ENCODE measurements at places on chromosomes 2 and 18.

DNA sequence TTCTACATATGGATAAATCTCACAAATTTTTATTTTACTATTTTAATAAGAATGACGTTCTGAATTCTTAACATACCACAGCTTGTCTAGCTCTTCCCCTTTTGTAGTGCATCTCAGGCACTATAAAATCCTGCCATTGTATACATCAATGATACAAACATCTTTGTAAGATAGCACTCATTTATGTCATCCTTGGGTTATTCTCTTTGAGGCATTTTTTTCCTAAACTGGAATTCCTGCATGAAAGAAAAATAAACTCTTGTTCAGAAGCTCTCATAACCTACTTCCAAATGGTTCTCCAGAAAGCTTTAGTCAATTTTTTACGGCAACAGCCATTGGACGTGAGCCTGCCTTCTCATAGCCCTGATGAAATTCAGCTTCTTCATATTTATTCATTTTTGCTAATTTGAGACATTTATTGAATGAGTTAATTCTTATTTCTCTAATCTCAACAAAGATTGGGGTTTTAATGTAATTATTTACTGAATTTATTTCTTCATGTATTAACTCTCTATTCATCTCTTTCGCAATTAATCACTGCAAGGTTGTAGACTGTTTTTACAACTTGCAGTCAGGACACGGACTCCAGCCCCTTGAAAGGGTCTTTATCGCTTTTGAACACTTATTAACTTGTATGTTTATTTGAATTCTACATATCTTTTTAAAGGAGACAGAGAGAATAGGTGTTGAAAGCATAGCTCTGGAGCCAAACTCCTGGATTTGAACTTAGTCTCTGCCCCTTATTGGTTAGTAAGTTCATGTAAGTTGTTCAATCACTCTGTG is 57.6 kb upstream of the PARD3B start:
- no peak for DNase-seq

GRCh38 chr2:15801439-15801838 is 138.9 kb upstream of the MYCN start:
- DNase-seq, result no peak

- DNase-seq, result no peak
Observed at GRCh38 chr18:29307231-29307630, 1130.3 kb upstream of the CDH2 start.

- no peak for DNase-seq
Observed at GRCh38 chr18:59172664-59173249, 33.1 kb downstream of the SEC11C start.

DNA sequence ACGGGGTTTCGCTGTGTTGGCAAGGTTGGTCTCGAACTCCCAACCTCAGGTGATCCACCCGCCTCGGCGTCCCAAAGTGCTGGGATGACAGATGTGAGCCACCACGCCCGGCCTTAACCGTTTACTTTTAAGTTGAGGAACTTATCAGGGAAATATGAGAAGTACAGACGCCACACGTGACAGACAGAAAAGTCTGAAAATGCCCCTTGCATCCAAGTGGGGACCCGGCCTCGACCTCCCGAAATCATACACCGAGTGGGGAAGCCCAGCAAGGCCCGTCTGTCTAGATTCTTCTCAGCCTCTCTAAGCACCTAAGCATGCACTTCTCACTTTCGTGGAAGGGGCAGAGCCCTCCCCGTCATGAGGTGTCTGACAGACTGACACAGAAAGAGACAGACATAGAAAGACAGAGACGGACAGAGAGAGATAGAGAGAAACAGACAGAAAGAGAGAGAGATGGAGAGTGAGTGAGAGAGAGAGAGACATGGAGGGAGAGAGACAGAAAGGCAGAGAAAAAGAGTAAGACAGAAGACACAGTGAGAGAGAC is 107.3 kb upstream of the ANKRD30BL start:
- DNase-seq, result no peak

DNA sequence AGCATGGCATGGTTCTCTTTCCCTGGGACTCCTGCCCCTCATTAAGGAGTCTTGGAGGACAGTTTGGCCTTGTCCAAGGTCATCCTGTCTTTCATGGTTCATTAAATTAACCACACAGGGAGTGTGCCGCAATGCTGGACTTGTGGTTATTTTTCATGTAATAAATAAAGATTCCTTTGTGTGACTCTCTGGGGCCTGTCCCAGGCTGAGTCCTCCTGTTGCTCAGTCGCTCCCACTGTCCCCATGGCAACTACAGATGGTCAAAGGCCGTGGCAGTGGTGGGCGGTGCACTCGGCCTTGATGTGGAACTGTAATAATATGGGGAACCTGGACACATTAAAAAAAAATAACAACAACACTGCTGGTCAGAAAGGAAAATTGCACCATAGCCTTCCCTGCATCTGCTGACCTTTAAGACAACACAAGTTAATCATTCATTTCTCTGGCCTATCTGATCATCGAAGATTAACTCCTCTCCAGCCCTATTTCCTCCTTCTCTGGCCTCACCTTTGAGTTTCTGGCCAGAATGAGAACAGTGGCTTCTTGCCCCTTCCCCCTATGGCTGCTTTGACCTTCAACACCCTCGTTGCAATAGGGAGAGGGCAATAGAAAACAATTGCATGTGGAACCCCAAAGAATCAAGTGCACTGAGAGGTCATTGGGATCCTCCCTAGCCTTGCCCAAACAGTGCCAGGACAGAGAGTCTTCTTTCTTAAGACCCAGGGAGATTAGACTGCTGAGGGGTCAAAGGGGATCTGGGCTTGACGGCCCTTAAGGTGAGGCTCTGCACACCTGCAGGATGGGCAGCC is 44.7 kb downstream of the PSD4 start:
- no peak for DNase-seq

DNA sequence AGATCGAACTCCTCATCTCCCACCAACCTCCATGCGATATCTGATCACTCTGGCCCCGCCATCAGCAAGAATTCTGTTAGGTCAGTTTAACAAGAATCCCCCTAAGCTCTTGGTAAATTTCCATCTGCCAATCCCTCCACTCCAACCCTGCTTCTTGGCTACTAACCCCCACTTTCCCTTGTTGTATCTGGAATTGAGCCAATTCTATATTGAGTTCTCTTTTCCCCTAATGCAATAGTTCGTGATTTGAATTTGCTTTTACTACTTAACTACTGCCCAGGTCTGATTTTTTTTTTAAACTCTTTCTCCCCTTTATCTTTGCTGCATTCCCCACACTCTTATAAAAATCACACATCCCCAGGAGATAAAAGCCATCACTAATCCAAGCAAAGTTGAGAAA is 159.3 kb upstream of the STK17B start:
- no peak for DNase-seq

DNA sequence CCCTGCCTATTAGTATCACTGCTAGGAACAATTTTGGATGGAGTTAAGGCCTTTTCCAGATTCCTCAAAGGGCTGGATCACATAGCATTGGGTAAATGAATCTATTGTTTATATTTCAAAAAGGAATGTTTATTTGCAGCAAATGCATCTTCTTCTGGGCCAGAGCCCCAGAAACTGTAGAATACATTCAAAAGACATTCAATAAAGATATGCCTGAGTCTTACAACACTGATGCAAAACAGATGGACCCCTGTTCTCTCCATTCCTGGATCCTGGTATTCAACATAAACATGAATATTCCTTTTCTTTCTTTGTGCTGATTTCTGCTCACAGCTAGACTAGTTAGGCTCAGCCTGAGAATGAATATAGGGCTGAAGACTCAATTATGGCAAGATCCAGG is 227.2 kb upstream of the KLHL29 start:
- DNase-seq, result no peak

DNA sequence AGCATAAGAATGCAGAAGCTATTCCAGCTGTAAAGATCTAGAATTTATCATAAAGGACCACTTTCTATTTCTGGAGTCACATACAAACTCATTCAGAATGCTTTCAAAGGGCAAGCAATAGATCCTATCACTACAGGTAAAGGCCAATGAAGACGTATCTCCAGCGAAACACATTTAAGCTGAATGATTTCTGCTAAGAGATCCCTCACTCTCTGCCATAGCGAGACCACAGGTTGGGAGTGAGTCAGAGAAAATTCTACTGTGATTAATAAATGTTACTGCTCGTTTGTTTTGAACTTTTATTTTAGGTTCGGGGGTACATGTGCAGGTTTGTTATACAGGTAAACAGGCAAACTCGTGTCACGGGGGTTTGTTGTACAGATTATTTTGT is 72.5 kb upstream of the NFU1 start:
- no peak for DNase-seq

DNA sequence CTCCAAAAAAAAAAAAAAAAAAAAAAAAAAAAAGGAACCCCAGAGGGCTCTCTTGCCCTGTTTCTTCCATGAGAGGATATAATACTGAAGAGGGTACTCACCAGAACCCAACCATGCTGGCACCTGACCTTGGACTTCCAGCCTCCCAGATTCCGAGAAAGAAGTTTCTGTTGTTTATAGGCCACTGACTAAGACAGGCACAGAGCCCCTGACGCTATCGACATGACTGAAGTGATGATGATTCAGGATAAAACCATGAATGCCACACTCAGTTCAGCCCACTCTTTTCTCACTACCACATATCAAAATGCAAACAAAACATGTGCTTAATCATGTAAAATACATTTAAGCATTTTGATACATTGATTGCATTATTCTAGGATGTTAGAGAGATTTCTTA is 66.1 kb upstream of the CDCA7 start:
- no peak for DNase-seq

DNA sequence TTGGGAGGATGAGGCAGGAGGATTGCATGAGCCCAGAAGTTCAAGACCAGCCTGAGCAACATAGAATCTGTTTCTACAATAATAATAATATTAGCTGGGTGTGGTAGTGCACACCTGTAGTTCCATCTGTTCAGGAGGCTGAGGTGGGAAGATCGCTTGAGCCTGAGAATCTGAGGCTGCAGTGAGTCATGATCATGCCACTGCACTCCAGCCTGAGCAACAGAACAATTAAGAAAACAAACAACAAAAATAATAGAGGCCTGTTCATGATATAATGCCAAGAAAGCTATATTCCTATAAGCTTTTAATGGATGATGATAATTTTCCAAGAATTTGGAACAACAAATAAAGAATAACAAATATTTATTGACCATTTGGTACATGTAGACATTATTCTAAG is 6.9 kb upstream of the CCBE1 start:
- no peak for DNase-seq

DNA sequence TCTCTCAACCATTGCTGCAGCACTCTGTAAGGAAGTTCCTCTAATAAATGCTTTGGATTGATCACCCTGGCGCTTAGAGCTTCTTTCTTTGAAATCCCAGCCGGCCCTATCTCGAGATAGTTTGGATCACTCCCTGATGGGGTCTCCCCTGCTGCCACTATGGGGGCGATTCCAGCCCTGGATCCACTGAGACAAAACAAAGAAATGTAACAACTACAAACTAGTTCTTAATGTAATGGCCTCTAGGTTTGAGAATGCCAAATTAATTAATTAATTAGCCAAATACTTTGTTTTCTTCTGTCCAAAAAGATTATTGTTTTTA is 15.2 kb downstream of the SRSF7 start:
- no peak for DNase-seq

GRCh38 chr2:200324362-200324761 is 17.9 kb downstream of the SPATS2L start:
- no peak for DNase-seq

DNA sequence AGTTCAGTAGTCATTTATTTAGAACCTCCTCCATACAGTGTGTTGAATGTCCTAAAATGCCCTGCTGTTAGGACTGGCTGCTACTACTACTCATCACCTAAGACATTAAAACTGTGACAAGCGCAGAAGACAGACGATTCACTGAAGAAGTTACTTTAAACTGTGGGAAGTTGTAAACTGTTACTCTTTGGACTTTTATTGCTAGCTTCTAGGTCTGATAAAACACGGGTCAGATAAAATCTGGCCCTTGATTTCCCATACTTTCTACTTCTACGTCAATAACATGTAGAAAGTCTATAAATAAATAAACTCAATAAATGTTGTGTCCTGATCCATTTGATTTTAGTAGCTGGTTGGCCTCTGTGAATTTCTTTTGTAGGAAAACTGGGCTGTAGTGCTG is 113.4 kb downstream of the ICA1L start:
- DNase-seq, result no peak

GRCh38 chr2:38394903-38395341 is 17.8 kb upstream of the ATL2 start:
- no peak for DNase-seq

GRCh38 chr2:74179063-74179865 is 585 bp upstream of the MOB1A start:
- no peak for DNase-seq

GRCh38 chr18:70233974-70234373 is 28.5 kb upstream of the RTTN start:
- DNase-seq, result no peak

GRCh38 chr18:52311331-52311730 is 28.7 kb upstream of the DCC start:
- no peak for DNase-seq

GRCh38 chr2:7281231-7282201 is 364.3 kb downstream of the RNF144A start:
- DNase-seq, result no peak

- DNase-seq, result peak; percentile 53
Observed at GRCh38 chr18:51110073-51110797, 80.2 kb downstream of the SMAD4 start.

DNA sequence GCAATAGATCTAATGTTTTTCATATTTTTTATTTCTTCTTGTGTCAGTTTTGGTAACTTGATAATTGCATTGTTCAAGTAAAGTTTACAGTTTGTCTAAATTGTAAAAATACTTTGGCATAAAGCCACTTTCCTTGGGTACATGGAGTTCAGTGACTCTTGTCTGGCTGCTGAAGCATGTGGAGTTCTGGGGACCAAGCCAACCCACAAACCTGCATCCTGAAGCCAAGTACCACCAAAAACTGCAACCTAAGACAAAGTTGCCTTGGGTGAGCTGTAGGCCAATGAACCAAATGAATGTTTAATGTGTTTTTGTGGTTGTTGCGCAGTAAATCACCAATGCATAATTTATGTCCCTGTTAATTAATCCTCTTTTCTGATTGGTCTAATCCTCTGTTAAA is 872.6 kb downstream of the BCL11A start:
- DNase-seq, result no peak

DNA sequence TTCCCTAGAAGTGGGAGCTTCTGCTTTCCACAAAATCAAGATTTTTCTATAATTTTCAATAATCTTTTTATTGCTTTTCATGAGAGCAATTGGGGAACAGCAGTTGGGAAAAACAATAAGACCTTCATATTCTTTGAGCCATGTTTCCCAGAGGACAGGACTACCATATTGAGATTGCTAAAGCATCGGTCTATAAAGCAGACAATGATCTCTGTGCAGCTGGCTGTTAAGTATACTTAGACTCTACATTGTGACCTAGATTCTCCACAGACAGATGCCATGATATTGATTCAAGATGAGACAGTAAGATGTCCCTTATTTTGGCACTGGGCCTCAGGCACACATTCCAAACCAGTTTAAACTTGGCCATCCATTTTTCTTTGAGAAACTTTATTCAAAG is 1178.7 kb downstream of the SUCLG1 start:
- no peak for DNase-seq
